ENCODE measurements at places on chromosomes 4 and X.

DNA sequence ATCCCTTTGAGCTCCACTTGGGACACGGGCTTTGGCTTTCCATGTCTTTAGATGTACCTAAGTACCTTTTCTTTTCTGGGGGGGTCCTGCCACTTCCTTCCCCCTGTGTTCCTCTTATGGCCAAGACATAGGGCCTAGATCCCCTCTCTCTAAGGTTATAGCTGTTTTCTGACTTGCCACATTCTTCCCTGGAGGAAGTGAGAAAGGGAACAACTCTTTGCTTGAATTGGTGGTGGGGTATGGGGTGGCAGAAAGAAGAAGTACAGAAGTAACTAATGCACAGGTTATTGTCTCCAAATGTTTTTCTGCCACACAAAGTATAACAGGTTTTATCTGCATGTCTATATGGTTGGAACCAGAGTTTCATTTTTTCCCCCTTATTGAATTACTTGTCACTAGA, 29.7 kb upstream of the DIPK2B start:
- no peak for DNase-seq

GRCh38 chr4:3241898-3242524, 6.9 kb upstream of the MSANTD1 start:
- DNase-seq = no peak

- no peak for DNase-seq
Measured at GRCh38 chr4:108531461-108531860, 88.9 kb upstream of the RPL34 start.

DNA sequence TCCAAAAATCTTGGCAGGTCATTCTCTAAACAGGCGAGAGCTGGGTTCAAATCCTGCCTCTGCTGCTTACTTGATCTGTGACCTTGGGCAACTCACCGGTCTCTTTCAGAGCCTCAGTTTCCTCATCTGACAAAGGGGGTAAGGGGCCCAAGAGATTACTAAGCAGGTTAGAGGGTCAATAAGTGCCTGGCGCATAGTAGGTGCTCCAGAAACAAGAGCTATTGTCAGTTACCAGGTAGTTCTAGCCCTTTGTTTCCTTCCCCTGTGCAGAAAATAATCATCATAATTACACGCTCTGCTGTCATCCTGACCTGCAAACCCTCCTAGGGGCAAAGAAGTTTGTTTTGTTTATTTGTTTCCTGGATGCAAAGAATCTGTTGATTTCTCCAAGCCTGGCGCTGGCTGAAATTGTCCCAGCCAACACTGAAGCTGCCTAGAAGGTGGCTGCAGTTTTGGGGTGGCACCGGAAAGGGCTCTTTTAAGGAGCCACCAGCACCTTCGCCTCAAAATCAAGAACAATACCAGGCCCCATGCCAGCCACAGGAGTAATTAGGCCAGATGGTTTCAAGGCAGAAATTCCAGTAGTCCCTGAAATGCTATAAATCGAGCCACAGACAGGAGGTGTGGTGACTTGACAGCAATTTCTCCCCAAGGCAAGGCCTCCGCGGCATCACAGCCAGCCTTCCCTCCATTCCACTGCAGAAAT, 10.2 kb upstream of the KIAA0232 start:
- DNase-seq = no peak

DNA sequence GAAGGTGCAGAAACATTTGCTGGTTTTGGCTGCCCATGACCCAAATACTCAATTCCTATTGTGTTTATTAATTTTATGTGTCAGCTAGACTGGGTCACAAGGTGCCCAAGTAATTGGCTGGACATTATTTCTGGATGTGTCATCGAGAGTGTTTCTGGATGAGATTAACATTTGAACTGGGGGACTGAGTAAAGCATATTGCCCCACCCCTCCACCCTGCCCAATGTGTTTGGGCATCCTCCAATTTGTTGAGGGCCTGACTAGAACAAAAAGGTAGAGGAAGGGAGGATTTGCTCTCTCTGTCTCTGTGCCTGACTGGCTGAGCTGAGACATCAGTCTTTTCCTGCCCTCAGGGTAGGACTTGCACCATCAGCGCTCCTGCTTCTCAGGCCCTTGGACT, 29.7 kb upstream of the LCORL start:
- DNase-seq = no peak

GRCh38 chrX:33589316-33589715, 378.0 kb upstream of the DMD start:
- no peak for DNase-seq

DNA sequence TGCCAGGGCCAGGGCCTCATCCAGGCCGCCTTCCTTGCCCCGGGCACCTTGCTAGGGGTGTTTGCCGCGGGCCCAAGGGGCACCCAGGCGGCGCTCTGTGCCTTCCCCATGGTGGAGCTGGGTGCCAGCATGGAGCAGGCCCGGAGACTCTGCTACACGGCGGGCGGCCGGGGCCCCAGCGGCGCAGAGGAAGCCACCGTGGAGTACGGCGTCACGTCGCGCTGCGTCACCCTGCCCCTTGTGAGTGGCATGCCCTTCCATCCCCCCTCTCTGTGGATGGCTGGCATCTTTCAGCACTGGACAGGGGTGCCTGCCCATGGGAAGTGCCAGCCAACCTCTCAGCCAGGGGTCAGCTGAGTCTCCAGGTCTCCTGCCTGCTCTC, 3.6 kb downstream of the PLXNB3 start:
- no peak for DNase-seq

- DNase-seq = no peak
Measured at GRCh38 chrX:153317996-153318722, 3.4 kb downstream of the PNMA6F start.

- DNase-seq = no peak
Measured at GRCh38 chr4:79958466-79959264, 114.4 kb downstream of the ANTXR2 start.

DNA sequence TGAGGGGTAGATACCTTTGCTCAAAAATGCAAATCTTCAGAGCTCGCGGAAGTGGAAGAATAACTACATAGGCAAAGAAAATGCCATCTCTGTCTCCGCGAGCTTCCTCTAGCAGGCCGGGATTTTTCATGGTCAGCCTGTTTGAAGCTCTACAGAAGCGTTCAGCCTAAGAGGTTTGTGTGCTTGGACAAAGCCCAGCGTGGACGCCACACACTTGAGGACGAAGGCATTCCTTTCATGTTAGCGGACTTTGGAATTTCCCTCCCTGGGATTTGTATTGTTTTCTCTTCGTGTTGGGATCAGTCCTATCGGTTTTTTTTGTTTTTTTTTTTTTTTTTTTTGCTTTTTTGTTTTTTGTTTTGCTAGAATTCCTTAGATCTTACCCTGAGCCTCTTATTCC, 53.7 kb downstream of the SMIM31 start:
- no peak for DNase-seq

DNA sequence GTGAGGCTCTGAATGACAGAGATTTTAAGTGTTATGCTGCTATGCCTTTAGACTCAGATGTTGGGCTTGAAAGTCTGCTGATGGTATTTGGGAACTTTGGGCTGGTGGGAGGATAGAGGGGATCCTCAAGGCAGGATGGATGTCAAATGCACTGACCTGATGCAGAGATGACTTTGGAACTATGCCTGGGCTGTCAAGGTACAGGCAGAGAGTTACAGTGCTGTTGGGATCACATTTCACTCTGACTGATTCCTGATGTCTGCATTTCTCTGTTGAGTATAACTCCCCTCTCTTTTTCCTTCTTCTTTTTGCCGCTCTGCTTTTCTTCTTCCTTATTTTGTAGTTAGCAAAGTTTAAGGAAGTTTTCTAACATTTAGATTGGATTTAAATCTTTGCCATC, 271.8 kb upstream of the ARX start:
- no peak for DNase-seq

- no peak for DNase-seq
Measured at GRCh38 chrX:27163236-27163635, 299.9 kb downstream of the PPP4R3C start.

DNA sequence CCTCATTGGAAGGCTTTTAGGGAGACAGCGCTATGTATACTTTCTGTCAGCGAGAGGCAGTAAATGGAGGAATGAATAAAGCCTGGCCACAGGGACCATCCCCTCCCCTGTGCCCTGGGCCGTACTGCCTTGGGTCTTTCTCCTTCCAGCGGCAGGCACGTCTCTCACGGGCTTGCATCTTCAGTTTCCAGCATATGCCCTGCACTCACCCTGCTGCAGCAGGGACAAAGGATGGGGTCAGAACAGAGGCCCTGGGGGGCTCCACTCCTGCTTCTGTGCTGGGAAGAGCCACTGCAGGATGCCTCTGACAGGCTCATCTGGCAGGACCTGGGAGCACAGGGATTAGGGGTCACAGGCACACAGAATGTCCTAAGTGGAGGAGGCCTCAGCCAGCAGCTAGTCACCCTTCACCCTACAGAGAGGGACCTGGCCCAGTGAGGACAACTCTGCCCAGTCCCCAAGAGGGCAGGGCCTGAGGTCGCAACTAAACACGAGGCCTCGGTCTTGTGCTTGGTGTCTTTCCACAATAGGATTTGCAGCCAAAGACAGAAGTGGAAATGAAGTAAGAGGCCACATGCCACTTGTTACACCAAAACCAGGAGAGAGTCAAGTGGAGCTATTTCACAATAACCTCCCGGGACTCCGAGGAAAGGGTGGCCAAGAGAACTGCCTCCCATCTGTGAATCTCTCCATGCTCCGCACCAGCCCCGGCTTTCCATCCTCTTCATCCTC, 150.8 kb downstream of the AFAP1 start:
- DNase-seq = no peak

DNA sequence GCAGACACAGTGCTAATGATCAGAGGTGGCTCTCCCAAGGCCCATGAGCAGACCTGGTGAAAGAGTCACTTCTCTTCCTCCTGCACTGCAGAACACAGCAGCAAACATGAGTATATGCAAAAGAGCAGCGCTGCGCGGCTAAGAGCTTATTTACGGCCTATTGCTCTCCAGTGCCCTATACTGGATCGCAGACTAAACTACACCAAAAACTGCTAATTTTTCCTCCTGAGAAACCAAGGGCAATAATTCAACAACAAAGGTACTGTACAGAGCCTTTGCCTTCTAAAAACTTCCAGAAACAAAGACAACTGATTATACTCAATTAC, 702.5 kb downstream of the ARAP2 start:
- no peak for DNase-seq

DNA sequence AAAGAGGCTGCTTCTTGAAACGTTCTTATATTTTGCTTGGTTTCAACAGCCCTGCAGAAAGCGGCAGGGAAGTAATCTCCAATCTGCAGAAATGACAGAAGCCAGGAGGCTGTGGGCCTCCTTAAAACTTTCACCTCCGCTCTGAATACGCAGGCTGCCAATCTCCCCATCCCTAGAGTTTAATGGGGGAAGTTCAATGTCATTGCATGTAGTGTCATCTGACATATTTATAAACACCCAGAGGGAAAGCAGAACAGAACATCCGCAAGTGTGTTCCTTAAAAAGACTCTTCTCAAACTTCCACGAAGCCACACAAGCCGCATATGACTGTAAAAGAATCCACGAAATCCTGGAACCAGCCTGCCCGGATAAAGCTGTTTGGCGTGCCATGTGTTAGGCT, 148.8 kb upstream of the TBL1X start:
- DNase-seq = no peak

DNA sequence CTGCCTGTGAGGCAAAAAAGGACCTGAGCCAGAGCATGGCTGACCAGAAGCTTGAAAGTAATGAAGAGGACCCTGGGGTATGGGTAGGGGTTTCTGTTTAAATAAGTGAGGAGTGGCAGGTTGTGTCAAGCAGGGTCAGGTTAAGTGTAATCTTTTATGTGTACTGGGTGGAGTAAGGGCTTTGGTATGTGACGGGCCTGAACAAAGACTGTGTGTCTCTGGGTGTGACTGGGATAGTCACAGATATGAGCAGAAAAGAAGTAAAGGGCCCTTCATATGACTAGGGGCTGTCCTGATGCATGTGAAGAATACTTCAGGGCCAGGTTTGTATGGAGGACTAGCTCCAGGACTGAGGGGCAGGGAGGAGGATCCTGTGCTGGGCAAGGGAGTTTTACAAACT, 82.4 kb downstream of the ITIH6 start:
- no peak for DNase-seq

GRCh38 chrX:2521927-2522386, 21.2 kb upstream of the DHRSX start:
- no peak for DNase-seq

- no peak for DNase-seq
Measured at GRCh38 chr4:174859904-174860303, 30.9 kb upstream of the GLRA3 start.

DNA sequence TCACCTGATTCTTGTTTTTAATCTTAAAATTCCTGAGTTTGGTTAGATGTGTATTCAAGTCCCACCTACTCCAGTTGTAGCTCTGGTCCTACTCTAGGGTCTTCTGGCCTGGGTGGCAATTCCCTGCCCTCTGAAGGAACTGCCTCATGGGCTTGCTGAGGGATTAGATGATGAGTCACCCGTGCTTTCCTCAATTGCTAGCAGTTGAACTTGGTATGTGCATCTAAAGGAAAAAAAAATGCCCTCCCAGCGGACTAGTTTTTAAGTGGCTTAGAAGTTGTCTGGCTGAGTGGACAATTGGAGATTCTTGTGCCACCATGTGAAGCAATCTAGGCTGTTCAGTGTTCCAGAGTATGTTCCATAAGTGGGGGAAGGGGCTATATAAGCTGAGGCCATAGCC, 127.0 kb downstream of the CCNG2 start:
- DNase-seq = no peak

DNA sequence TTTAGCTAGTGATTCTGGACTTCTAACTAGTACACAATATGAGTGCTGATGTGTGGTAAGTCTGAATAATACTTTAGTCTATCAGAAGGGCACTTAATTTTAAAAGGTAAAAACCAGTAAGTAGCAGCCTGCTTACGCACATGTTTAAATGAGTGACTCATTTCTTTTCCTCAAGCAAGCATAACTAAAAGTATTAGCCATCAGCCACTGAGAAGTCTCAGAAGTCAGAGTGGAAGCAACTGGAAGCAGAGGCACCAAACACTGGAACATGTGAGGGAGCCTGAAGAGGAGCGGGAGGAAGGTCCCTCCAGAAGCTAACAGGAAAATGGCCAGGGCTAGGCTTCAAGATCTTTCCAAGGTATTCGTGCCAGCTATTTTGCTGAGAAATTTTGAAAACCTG, 257.7 kb downstream of the RAPGEF2 start:
- DNase-seq = no peak

DNA sequence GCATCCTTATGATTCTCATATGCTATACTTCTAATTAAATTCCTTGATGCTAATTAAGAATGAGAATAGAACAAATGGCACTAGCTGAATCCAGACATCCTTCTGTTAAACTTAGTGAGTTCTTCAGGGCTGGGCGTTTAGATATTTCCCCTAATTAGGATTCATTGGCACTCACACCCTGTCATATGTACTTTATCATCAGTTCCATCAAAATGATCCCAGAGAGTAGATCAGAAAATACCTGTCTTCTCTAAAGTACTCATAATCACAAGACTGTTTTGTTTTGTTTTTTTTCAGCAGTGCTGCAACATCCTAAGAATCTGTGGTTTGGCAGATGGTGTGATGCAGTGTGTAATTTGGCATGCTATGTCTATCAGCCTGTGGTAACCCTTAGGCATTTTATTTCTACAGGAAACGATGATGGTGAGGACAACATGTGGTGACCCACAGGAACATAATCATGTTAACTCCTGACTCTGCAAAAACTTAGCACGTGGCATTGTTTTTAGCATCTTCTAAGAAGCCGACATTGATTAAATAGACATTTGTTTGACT, 2528.4 kb downstream of the ARAP2 start:
- DNase-seq = no peak

- no peak for DNase-seq
Measured at GRCh38 chr4:83618991-83619645, 83.2 kb downstream of the GPAT3 start.

GRCh38 chr4:92864096-92864495, 560.3 kb downstream of the GRID2 start:
- DNase-seq = no peak

- no peak for DNase-seq
Measured at GRCh38 chr4:79492148-79492547, 84.1 kb upstream of the GK2 start.
